ENCODE measurements at places on chromosomes 1 and 21. TPM values are rescaled to one million over a fixed set of nuclear protein-coding genes. Genes with fewer than 3 reads are reported as not detected.
A peak's percentile ranks its signal among the peaks of the same experiment; 100 is the strongest.

DNA sequence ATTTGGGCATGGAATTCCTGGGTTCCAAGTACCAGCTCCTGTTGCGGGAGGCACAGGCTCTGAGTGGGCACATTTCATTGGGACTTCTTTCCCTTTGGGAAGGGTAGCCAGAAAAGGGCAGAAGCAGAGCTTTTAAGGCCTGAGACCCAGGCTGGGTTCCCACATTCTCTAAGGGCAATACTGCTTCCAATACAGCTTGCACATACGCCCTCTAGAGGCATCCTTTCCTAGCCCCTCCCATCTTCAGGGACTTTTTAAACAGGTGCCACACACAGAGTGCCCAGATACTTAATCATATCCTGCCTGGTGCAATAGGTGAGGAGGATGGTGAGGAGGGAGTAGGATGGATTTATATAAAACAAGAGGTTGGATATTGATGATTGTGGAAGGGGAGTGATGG, 5.7 kb downstream of the GPR88 start:
- no peak for DNase-seq

DNA sequence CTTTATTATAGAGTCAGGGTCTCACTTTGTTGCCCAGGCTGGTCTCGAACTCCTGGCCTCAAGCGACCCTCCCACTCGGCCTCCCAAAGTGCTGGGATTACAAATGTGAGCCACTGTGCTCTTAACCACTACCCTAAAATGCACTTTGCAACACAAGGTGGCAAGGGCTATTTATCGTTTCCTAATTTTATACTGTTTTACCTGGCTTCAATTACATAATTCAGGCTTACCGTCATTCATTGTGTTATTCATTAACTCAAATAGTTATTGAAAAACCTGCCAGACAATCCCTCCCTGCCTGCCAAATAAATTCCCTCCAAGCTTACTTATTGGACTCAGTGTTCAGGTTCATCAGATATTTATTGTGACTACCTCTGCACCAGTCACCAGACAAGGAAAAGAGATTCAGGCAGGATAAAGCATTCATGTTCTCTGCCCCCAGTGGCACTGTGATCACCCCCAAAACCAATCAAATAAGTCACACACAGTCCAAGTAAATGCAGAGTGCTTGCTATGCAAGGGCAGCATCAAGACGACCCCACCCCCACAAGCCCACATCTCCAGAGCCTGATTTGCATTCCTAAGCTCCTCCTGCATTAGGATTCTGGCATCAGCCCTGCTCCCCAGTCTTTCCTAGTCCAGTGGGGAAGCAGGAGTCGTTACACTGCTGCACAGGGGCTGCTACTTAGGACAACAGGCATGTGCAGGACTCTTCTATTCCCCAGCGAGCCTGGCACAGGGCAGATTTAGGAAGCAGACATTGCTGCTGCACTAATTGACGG, 8.1 kb downstream of the PAQR7 start:
- no peak for DNase-seq

- DNase-seq: peak; percentile 78
Observed at GRCh38 chr21:45094412-45094811, 20.0 kb downstream of the ADARB1 start.

GRCh38 chr21:14720237-14720636, 174.1 kb upstream of the SAMSN1 start:
- no peak for DNase-seq

DNA sequence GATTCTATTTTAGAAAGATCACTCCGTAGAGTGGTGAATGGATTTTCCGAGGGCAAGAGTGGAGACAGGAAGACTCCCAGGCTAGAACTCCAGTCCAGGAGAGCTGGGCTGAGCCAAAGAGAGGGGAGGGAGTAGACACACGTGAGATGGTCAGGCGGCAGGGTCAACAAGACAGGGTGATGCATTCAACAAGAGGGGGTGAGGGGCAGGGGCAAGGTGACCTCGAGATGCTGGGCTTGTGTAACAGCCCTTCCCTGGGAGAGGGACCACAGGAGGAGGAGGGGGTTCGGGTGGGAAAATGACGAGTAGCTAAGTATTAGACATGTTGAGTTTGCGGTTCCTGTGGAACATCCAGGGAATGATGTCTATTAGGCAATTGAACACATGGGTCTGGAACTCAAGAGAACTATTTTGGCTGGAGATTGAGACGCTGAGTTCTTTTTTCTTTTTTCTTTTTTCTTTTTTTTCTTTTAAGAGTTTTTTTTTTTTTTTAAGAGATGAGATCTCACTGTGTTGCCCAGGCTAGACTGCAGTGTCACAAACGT, 13.3 kb downstream of the RSPO1 start:
- DNase-seq: no peak

DNA sequence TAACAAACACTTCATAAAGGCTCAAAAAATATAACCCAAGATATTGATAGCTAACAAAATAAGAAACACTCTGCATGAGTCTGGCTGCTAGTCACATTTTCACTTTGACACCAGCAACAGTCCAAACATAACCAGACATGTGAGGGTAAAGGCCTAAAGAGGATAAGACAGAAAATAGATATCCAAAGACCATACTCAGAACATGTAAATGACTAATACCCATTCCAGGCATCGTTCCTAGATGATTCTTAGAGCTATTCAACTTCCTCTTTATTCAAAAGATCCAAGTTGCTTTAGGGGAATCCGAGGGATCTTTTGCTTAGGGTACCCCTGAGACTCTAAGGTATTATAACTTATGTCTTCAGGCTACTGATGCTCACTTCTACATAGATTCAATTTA, 5.1 kb downstream of the COL24A1 start:
- DNase-seq: no peak

GRCh38 chr1:46298387-46298786, 5.0 kb downstream of the LRRC41 start:
- DNase-seq: no peak

- no peak for DNase-seq
Observed at GRCh38 chr1:239262538-239262937, 123.8 kb upstream of the CHRM3 start.

GRCh38 chr1:19730793-19731192, 66.1 kb downstream of the HTR6 start:
- no peak for DNase-seq

DNA sequence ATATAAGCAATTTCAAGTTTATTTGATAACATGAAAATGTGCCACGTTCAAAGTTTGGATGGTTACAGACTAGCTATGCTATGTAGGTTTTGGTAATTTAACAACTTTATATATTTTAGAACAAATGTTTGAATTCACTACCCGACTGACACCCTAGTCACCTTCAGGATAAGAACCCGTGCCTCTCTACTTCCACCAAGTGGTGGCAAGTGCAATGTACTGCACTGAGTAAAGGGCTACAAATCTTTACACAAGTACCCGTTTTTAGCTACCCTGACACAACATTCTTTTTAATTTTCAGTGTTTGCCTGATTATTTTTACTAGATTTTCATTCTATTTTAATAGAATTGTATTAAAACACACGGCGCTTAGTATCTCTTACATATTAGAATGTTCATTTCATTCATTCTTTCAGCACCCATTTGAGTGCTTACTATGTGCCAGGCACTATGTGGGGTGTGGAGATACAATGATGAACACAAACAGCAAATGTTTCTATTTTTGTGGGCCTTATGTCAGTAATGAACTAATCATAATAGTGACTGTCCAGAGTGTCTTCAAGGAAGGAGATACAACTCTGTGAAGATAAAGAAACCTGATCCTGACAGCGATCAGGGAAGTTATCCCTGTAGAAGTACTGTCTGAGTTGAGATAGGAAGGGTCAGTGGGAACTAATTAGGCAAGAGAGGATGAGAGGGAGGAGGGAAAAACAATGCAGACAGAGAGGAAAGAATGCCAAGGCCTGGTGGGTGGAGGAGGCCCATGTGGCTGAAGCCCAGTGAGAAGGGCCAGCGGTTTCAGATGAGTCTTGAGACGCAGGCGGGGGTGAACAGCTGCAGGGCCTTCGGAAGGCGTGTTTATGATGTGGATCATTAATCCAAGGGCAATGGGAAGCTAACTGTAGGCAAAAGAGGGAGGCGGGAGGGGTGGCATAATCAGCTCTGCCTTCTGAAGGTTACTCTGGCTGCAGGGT, 3.8 kb downstream of the LCA5L start:
- DNase-seq: peak; percentile 63

GRCh38 chr1:28507646-28508434, 2.0 kb downstream of the RCC1 start:
- no peak for DNase-seq

DNA sequence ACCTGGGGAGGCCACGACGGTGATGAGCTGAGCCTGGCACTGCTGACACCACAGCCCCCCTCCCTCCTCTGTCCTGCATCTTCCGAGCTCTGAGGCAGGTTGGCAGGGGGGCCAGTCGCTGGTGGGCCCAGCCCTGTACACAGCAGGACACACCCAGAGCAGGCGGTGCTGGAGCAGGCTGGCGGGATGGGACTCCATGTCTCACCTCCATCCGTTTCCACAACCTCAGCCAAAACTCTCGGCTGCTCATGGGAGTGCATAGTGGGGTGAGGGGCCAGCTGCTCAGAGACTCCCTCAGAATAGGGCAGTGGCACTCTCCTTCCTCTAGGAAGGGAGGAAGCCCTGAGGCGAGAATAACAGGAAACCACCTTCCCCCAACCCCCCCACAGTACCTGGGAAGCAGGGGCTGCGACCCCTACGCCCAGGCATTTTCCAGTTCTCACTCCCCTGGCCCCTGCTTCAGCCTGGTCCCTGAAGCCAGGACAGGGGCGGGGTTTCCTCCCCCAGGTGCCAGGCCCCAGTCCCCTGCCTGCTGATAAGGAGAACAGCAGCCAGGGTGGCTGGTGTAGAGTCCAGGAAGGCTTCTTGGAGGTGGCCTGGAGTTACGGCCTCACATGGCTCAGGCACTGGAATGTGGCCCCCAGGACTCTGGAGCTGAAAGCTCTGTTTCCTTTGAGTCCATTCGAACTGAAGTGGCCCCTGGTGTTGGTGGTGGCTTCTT, 3.2 kb upstream of the IBA57 start:
- peak; percentile 88 for DNase-seq

DNA sequence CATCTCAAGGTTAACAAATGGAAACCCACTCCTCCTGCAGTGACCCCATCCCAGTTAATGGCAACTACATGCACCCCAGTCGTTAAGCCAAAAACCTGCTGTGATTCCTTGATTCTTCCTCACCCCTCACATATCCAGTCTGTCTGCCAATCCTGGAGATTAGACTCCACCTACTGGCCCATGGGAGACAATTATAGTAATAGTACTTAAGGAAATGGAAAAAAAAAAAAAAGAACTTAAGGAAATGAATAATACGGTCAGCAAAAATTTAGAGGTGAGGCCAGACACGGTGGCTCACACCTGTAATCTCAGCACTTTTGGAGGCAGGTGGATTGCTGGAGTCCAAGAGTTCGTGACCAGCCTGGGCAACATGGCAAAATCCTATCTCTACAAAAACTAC, 7.0 kb downstream of the NOL9 start:
- DNase-seq: peak; percentile 60

DNA sequence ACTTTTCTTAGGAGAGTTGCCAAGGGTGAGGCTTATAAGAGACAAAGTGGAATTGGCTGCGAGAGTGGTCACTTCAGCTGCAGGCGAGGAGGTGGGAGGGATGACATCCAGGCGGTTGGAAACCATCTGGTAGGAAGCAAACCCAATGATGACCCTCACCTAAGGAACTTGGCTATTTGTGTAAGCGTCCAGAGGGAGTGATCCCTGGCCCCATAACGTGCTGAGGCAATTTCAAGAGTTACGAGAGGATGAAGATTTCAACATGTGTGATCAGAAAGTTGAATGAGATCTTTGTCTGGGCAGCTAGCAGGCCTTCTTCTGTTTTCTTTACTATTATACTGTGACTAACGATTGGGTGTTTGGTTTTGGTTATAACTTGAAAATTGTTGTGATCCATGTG, 102.7 kb upstream of the VANGL1 start:
- no peak for DNase-seq

GRCh38 chr1:8373581-8374241, 55.8 kb downstream of the SLC45A1 start:
- peak; percentile 90 for DNase-seq

- DNase-seq: peak; percentile 83
Observed at GRCh38 chr1:108082738-108083562, 117.2 kb downstream of the SLC25A24 start.

- DNase-seq: no peak
Observed at GRCh38 chr1:78408810-78409209, 82.0 kb upstream of the PTGFR start.

DNA sequence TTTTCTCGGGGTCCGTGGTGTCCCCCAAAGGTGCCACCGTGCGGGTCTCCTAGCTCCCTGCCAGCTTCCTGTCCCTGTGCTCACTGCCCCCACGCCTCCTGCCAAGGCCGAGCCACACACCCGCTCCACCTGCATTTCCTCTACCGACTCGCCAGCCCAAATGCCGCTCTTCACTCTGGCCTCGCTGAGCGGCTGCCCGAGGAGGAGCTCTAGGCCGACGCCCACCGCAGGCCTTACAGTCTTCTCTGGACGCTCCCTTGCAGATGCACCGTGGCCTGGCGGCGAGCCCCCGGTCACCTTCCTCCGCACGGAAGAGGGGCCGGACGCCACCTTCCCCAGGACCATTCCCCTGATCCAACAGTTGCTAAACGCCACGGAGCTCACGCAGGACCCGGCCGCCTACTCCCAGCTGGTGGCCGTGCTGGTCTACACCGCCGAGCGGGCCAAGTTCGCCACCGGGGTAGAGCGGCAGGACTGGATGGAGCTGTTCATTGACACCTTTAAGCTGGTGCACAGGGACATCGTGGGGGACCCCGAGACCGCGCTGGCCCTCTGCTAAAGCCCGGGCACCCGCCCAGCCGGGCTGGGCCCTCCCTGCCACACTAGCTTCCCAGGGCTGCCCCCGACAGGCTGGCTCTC, 26.3 kb downstream of the FTCD start:
- DNase-seq: no peak

DNA sequence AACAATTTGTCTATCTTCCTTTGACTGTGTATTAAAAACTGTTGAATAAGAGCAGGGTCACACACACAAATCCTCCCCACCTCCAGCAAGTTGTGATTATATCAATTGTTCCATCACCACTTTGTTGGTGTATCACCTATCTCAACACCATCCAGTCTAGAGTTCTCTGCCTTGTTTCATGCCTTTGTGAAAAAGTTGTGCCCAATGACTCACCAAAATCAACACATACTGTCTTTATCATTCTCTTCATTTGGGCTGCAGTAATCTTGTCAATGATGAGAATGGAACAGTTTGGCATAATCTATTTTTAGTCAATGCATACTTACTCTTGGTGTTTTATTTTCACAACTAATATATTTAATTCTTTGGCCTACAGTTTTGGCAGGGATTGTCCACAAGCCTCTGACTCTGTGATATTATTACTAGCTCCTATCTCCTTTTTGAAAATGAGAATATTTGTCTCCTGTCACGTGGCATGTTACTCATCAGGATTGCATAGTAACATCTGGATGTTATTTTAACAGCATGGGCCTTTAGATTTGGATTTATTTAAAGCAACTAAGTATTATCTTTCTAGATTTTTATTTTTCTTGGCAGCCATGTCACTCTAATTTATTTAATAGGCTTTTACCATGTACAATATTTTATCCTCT, 5.1 kb downstream of the C1orf87 start:
- DNase-seq: no peak

The FMO5 gene
- 1.2 TPM for total RNA-seq

The CD48 gene
- total RNA-seq: not detected

The GPR37L1 gene
- not detected for total RNA-seq

The MRPL37 gene
- 48.5 TPM for total RNA-seq

The PDC gene
- not detected for total RNA-seq

The PAQR6 gene
- 0.38 TPM for total RNA-seq

The SERINC2 gene
- 15.0 TPM for total RNA-seq

The KCNJ15 gene
- 0.51 TPM for total RNA-seq

The B3GALNT2 gene
- total RNA-seq: 35.8 TPM

The FAAH gene
- total RNA-seq: 0.64 TPM

All from dermis microvascular lymphatic vessel endothelial cell (primary cell).